PC-3 (cell line): ENCODE measurements at places on chromosomes 6 and 20. TPM values are rescaled to one million over a fixed set of nuclear protein-coding genes. Genes with fewer than 3 reads are reported as not detected.

The L3MBTL1 gene
- 9.9 and 20.7 TPM in 2 replicates for total RNA-seq

The TIAM2 gene
- 2.8 and 4.5 TPM in 2 replicates for total RNA-seq

- no peaks in the 10 kb centered on the region for H3K4me1 ChIP-seq
- H3K27ac ChIP-seq, result no peak overlapping the region
- H3K36me3 ChIP-seq, result no peaks in the 10 kb centered on the region
- DNase-seq, result peak; percentile 72
- H3K4me3 ChIP-seq, result no peak overlapping the region
- H3K27me3 ChIP-seq, result no peaks in the 10 kb centered on the region
Observed at GRCh38 chr20:8389381-8390036, 257.4 kb downstream of the PLCB1 start.

DNA sequence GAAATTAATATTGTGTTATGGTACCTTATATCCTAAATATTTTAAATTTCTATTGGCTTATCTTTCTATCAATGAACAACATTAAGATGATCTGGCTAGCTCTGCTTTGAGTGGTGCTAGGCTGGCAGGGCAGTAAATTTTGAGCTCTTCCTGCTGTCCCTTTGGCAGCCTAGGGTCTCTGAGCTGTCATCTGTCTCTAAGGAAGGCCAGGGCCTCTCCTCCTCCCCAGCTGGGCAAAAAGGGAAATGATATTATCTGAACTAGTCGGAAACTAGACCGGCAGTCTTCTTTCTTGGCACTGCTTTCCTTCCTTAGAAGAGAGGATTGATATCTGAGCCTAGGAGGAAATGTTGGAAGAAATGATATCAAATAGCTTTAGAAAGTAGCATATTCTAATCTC, 176.7 kb upstream of the BTBD3 start:
- no peak overlapping the region for H3K4me3 ChIP-seq
- DNase-seq, result peak; percentile 29
- no peaks in the 10 kb centered on the region for H3K27me3 ChIP-seq
- no peaks in the 10 kb centered on the region for H3K36me3 ChIP-seq

- H3K4me3 ChIP-seq, result no peak overlapping the region
- no peaks in the 10 kb centered on the region for H3K36me3 ChIP-seq
- H3K27ac ChIP-seq, result no peak overlapping the region
- H3K4me1 ChIP-seq, result no peaks in the 10 kb centered on the region
- DNase-seq, result no peak
- no peaks in the 10 kb centered on the region for H3K27me3 ChIP-seq
Observed at GRCh38 chr20:25459111-25459830, 51.8 kb downstream of the GINS1 start.

The POPDC3 gene
- total RNA-seq, result 31.6 and 41.4 TPM in 2 replicates

DNA sequence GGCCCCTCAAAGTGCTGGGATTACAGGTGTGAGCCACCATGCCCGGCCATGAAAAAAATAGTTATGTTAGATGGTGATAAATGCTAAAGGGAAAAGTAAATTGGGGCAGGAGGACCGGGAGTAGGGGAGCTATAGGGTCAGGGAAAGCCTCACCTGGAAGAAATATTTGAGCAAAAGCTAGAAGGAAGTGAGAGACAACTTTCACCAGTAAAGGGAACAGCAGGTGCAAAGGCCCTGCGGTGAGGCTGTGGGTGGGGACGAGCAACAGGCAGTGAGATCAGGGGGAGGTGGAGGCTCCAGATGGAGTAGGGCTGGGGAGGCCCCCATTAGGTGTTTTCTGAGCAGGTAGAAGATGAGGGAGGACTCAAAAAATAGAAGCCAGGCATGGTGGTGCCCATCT, 16.0 kb downstream of the BCAS4 start:
- no peak overlapping the region for H3K4me3 ChIP-seq
- H3K36me3 ChIP-seq, result no peaks in the 10 kb centered on the region
- peaks cover 7% of the 10 kb centered on the region; the same call in 1 of the 2 replicates for H3K4me1 ChIP-seq
- no peaks in the 10 kb centered on the region for H3K27me3 ChIP-seq
- H3K27ac ChIP-seq, result no peak overlapping the region

DNA sequence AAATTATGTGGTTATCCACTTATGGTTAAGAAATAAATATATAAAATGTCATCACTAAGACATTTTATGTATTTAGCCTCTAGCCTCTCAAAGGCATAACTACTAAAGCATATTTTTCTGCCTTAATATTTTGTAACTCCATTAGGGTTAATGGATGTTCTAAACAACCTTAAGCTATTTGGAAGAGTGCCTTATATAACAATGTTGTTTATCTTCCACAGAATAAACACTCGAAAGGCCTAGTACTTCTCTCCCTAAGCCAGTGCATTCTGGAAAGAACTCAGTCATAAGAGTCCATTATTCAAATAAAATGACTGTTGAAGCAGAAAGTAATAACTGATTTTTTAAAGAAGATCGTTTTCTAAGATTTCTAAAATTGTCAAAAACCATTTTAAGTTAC, 15.0 kb upstream of the PRIM2 start:
- no peaks in the 10 kb centered on the region for H3K27me3 ChIP-seq
- no peaks in the 10 kb centered on the region; the same call in 1 of the 2 replicates for H3K4me1 ChIP-seq
- H3K36me3 ChIP-seq, result no peaks in the 10 kb centered on the region

GRCh38 chr20:57523782-57524181, 1.2 kb downstream of the CTCFL start:
- no peaks in the 10 kb centered on the region for H3K27me3 ChIP-seq
- no peaks in the 10 kb centered on the region for H3K4me1 ChIP-seq

GRCh38 chr6:162644153-162644552, 83.4 kb downstream of the PRKN start:
- H3K36me3 ChIP-seq, result no peaks in the 10 kb centered on the region
- no peak overlapping the region for H3K4me3 ChIP-seq
- DNase-seq, result no peak

The CDH4 gene
- not detected in 2 replicates for total RNA-seq

GRCh38 chr20:19451923-19452295, 239.5 kb downstream of the SLC24A3 start:
- no peaks in the 10 kb centered on the region for H3K4me1 ChIP-seq
- H3K27me3 ChIP-seq, result peaks cover 73% of the 10 kb centered on the region
- no peak for DNase-seq
- H3K36me3 ChIP-seq, result no peaks in the 10 kb centered on the region
